ENCODE measurements at places on chromosomes 6 and 20. TPM values are rescaled to one million over a fixed set of nuclear protein-coding genes. Genes with fewer than 3 reads are reported as not detected.

TUBB2B gene
- total RNA-seq = 23.1 TPM

RCAN2 gene
- 29.1 TPM for total RNA-seq

MYL9 gene
- total RNA-seq = 2,202 TPM

SLC17A1 gene
- total RNA-seq = not detected

BTN1A1 gene
- not detected for total RNA-seq

HSPA1L gene
- 1.2 TPM for total RNA-seq

BHLHE23 gene
- not detected for total RNA-seq

ASCC3 gene
- 20.4 TPM for total RNA-seq

GRCh38 chr20:63837479-63837878 lies 6.4 kb upstream of the ZBTB46 start:
- no peaks in the 10 kb centered on the region for H3K36me3 ChIP-seq
- H3K27ac ChIP-seq = no peak overlapping the region
- H3K4me3 ChIP-seq = no peak overlapping the region
- H3K27me3 ChIP-seq = no peaks in the 10 kb centered on the region

GRCh38 chr6:44470115-44470464 lies 82.6 kb downstream of the CDC5L start:
- no peaks in the 10 kb centered on the region for H3K27me3 ChIP-seq
- DNase-seq = no peak
- no peak overlapping the region for H3K4me3 ChIP-seq
- H3K27ac ChIP-seq = no peak overlapping the region
- no peaks in the 10 kb centered on the region for H3K4me1 ChIP-seq

DNA sequence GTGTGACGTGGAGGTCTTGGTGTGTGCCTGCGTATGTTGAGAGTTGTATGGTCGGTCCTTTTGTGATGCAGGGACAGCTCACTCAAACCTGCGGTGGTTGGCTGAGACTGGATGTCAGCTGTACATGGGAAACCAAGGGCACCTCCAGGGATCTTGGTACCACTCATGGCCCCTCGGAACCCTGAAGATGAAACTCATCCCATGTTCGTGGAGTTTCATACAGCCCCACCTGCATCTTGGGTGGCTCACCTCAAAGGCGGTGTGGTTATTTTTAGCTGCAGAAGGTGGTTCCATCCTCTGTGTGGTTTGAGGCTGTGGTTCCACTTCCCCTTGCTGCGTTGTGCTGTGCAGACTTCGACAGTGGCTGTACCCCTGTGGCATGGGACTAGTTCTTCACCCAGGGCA lies 52.6 kb upstream of the SLC22A1 start:
- H3K27ac ChIP-seq = no peak overlapping the region
- no peaks in the 10 kb centered on the region for H3K4me1 ChIP-seq
- peaks cover 86% of the 10 kb centered on the region for H3K36me3 ChIP-seq
- DNase-seq = no peak
- H3K4me3 ChIP-seq = no peak overlapping the region

- no peaks in the 10 kb centered on the region for H3K27me3 ChIP-seq
- H3K4me1 ChIP-seq = peaks cover 25% of the 10 kb centered on the region
- no peak overlapping the region for H3K4me3 ChIP-seq
These were observed 93.8 kb downstream of the RIN2 start for GRCh38 chr20:19851861-19852260.

- H3K4me3 ChIP-seq = no peak overlapping the region
- no peaks in the 10 kb centered on the region for H3K4me1 ChIP-seq
- H3K27me3 ChIP-seq = no peaks in the 10 kb centered on the region
- no peak for DNase-seq
These were observed 9.5 kb upstream of the SFT2D1 start for GRCh38 chr6:166351715-166352285.

DNA sequence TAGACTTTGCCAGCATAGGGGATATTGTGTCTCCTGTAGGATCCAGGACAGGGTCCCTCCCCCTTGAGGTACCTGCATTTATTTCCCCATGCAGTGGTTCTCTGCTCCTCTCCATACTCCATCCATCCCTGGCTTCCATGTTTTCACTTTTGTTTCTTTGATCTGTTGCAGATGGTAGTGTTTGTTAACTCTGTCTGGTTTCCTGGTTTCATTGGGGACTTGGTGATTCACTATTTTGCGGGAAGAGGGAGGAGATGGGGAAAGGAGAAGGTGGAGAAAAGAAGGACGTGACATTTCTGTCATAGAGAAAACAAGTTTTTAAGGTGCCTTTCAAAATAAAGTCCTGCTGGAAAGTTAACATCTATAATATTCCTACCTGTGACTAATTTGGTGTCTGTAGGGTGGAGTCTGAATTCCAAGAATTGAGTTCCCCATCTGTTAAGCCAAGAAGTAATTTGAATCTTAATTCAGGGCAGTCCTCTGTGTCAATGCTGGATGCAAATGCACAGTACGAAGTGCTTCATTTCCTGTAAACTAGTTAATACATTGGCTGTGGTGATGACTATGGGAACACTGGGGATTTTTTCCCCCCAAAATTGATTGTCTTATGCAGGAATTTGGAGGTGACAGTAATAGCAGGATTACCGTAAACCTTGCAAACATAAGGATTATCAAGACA lies 6.9 kb upstream of the RNF144B start:
- no peaks in the 10 kb centered on the region for H3K4me1 ChIP-seq
- H3K4me3 ChIP-seq = no peak overlapping the region
- no peaks in the 10 kb centered on the region for H3K27me3 ChIP-seq
- H3K36me3 ChIP-seq = no peaks in the 10 kb centered on the region
- H3K27ac ChIP-seq = no peak overlapping the region
- no peak for DNase-seq

DNA sequence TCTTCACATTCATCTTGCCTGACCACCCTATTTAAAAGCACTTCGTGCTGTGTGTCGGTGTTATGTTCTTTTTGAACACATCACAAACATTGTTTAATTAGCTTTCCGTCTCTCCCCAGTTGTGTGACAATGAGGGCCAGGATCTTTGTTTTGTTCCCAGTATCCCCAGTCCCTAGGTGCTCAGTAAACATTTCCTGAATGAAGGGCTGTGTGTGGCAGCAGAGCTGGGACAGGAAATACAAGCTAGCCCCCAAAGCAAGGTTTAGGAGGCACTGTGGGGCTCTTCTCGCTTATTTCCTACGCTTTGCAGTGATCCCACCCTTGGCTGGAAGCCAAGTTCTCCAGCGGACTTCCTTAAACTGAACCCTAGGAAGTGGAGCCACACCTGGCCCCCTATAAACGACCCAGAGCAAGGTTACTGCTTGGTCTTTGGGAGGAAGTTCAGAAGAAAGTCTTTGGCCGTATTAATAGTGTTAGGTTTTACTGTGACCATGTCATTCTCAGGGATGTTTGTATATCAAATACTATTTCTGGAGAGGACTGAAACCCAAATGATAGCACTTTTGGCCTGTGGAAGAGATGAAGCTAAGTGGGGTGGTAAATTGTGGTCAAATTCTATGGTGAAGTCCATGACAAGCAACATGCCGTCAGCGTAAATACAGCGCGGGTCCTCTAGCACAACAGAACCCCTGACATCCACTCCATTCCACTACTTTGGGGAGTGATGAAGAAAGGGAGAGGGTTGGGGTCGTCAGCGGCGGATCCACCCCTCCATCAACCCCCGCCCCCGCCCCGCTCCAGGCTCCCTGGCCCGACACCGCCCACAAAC lies 570 bp upstream of the FANCE start:
- H3K27me3 ChIP-seq = no peaks in the 10 kb centered on the region
- peaks cover 29% of the 10 kb centered on the region for H3K4me1 ChIP-seq
- peak overlapping the region; percentile 80 for H3K27ac ChIP-seq

DNA sequence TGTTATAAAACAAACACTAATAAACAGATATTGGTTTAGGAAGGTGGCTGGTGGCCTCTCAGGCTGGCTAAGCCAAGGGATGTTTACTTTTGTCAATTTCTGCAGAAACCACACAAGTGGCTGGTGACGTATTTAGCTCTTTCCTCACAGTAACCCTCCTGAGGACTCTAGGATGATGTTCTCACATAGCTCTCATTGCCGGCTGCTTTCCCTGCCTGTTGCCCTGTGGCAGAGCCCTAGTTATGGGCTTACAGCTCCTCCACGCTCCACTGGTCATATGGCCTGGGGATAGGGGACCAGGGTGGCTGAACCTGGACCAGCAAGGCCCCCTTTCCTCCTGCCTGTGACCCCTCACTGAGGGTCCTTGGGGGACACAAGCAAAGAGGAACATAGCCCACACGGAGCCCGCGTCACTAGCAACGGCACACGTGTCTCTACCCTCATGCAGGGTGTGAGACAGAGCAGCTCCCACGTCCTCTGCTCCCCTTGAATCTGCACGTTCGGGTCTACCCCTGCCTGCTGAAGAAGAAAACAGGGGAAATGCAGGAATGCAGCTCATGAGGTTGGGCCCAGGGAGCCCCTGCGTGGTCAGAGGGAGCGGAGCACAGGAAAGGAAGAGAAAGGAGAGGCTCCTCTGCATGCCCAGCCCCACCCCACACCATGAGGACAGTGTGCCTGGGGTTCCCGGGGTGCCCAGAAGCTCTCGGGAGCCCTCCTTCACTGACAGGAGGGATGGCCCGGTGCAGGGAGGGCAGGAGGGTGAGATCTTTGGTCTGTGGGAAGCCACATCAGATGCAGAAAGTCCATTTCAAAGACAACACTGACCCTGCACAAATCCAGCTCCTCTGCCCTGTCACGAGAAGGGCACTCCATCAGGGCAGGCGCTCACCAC lies 13.9 kb downstream of the RAMACL start:
- H3K36me3 ChIP-seq = no peaks in the 10 kb centered on the region
- H3K27me3 ChIP-seq = no peaks in the 10 kb centered on the region
- no peak overlapping the region for H3K27ac ChIP-seq

DNA sequence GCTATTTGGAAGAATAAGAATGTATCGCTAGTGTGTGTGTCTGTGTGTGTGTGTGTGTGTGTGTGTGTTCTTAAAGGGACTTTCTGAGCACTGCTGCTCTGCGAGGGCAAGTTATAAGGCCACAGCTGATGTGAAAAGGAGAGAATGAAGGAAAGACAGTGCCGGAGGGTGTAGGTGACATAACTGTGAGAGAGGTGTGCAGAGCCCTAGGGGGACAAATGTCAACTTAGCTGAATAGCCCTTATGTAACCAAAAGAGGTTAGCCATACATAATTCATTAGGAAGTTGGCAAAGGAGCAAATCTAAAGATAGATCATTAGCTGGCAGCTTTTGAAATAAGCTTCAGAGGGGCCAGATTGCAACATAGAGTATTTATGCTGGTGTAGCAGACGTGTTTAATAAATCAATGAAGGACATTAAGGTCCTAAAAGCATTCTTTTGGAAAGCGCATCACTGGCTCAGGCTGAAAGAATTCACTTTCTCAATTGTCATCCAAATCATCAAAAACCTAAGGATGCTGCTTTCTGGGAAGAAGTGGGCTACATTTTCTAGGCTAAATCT lies 81.0 kb downstream of the NDUFAF5 start:
- no peaks in the 10 kb centered on the region for H3K36me3 ChIP-seq
- peak overlapping the region; percentile 79 for H3K27ac ChIP-seq
- H3K4me1 ChIP-seq = peaks cover 32% of the 10 kb centered on the region
- no peaks in the 10 kb centered on the region for H3K27me3 ChIP-seq

- no peak overlapping the region for H3K27ac ChIP-seq
- H3K36me3 ChIP-seq = no peaks in the 10 kb centered on the region
- no peak for DNase-seq
- no peaks in the 10 kb centered on the region for H3K4me1 ChIP-seq
These were observed 1089.3 kb upstream of the DEFB115 start for GRCh38 chr20:30168025-30168799.

DNA sequence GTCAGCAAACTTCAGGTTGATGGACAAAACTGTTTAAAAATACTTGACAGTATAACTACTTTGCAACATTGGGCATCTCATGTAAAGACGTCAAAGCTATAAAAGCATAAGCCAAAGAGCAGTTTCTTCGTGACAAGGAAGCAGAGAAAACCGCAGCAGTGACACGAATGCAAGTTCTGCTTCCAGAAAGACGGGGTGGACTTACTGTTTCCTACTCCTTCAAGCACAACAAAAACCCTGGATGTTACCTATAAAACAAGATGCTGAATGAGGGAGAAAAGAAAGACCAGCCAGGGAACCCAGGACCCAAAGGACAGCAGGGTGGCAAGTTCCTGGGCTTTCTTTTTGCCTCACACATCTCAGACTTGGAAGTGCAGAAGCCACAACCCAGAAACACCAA lies 98.0 kb downstream of the DLL1 start:
- no peak overlapping the region for H3K4me3 ChIP-seq
- H3K27me3 ChIP-seq = no peaks in the 10 kb centered on the region
- no peak overlapping the region for H3K27ac ChIP-seq
- H3K36me3 ChIP-seq = no peaks in the 10 kb centered on the region
- H3K4me1 ChIP-seq = no peaks in the 10 kb centered on the region

- H3K27ac ChIP-seq = no peak overlapping the region
- no peaks in the 10 kb centered on the region for H3K4me1 ChIP-seq
- no peak for DNase-seq
- no peaks in the 10 kb centered on the region for H3K36me3 ChIP-seq
These were observed 237.4 kb downstream of the EYS start for GRCh38 chr6:65469650-65470049.

- no peaks in the 10 kb centered on the region for H3K36me3 ChIP-seq
- H3K27ac ChIP-seq = no peak overlapping the region
- no peaks in the 10 kb centered on the region for H3K4me1 ChIP-seq
- no peak overlapping the region for H3K4me3 ChIP-seq
- DNase-seq = no peak
- H3K27me3 ChIP-seq = no peaks in the 10 kb centered on the region
These were observed 187.6 kb upstream of the CST7 start for GRCh38 chr20:24761220-24762065.

- no peak overlapping the region for H3K27ac ChIP-seq
- no peaks in the 10 kb centered on the region for H3K27me3 ChIP-seq
- DNase-seq = no peak
- H3K4me1 ChIP-seq = no peaks in the 10 kb centered on the region
- H3K36me3 ChIP-seq = no peaks in the 10 kb centered on the region
These were observed 77.3 kb downstream of the KCNQ5 start for GRCh38 chr6:72699159-72699558.

DNA sequence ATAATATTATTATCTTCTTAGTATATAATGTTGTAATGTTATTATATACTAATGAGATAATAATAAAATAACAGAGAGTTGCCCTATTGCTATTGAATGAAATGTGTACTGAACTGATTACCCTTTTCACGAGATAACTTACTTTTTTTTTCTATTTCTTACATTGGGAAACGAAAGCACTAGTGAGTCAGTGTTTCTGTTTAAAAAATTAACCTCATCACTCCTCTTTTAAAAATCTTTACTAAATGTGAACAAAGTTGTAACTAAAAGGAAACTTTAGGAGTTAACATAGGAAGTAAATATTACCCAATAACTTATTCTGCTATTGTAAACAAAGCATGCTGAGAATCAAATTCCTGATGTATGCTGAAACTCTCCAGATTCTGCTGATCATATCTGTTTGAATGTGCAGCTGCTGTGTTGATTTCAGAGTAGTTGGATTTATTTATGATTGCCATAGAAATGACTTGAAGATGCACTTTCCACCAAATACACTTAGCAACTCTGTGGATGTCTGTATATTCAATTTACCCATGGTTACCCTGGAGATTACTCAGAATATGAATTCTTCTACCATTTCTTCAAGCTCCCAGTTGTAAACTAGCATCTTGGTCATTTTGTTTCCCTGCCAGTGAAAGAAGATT lies 523.4 kb downstream of the TENT5A start:
- H3K4me3 ChIP-seq = no peak overlapping the region
- no peak overlapping the region for H3K27ac ChIP-seq
- H3K4me1 ChIP-seq = no peaks in the 10 kb centered on the region
- no peaks in the 10 kb centered on the region for H3K36me3 ChIP-seq
- DNase-seq = no peak

- H3K4me1 ChIP-seq = peaks cover 19% of the 10 kb centered on the region
- H3K36me3 ChIP-seq = no peaks in the 10 kb centered on the region
- no peak for DNase-seq
- no peak overlapping the region for H3K4me3 ChIP-seq
- no peak overlapping the region for H3K27ac ChIP-seq
These were observed 36.5 kb downstream of the TAB2 start for GRCh38 chr6:149354009-149354408.

Data from esophagus muscularis mucosa (tissue), 4 donors.